ENCODE measurements at places on chromosomes 11 and 22.
A peak's percentile ranks its signal among the peaks of the same experiment; 100 is the strongest.

GRCh38 chr11:5286901-5287300, 14.8 kb downstream of the OR51B4 start:
- no peak for DNase-seq

GRCh38 chr11:58928691-58929090, 10.6 kb upstream of the GLYATL1 start:
- no peak for DNase-seq

DNA sequence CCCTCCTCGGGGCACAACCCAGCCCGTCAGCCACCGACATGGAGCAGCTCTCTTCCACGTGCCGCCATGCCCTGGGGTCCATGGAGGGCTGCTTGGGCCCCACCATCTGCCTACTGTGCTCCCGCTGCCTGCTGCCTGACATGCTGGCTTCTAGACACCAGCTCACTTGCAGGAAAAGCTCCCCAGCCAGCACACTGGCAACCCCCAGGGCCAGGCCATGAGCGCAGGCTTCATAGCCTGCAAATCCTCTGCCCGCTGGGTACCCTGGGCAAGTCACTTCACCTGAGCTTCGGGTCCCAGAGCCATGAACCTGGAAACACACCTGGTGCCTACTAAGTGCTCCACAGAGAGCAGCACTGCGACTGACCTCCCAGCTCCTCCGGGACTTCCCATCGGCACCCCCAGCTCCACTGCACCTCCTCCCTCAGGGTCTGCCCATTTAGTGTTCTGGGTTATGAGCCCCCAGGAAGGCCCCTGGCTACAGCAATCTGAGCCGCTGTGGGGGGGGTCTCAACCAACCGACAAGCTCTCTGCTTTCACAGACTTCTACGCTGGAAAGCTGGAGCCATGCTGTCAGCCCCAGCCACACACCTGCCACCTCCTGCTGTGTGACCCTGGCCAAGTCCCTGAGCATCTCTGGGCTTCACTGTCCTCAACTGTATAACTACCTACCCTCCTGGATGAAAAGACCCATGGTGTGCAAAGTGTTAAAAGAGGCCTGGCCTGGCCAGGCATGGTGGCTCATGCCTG, 139.2 kb downstream of the CRYBB2 start:
- no peak for DNase-seq

GRCh38 chr11:120610111-120610510, 98.6 kb downstream of the GRIK4 start:
- no peak for DNase-seq

GRCh38 chr11:25779033-25779432, 552.9 kb upstream of the ANO3 start:
- no peak for DNase-seq

GRCh38 chr11:96180341-96180740, 162.7 kb downstream of the MAML2 start:
- no peak for DNase-seq

- DNase-seq = no peak
Observed at GRCh38 chr11:67397536-67397935, 4.1 kb downstream of the PPP1CA start.

DNA sequence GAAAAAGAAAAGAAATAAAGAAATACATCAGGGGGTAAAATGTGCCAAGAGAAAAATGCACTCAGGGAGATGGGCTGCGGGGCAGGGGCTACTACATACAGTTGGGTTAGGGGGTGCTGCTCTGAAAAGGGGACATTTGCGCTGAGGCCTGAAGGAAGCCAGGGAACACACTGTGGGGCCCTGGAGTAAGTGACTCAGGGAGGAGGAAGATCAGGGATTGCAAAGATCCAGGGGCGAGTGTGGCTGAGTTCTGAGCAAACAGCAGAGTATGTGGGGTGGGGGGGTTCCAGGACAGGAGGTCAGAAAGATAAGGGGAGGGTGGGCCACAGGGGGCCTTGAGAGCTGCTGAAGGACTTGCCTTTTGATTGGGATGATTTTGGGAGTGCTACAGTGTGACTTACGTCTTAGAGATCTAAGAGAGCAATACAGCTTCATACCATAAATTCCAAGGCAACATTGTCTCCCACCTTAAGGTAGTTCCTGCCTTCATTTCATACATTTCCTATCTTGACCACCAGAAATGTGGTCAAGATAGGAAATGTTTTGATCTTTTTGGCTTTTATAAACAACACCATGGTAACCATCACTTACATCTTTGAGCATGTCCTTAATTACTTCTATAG, 5.8 kb downstream of the A4GALT start:
- DNase-seq = no peak

- no peak for DNase-seq
Observed at GRCh38 chr11:1487091-1487850, 692 bp upstream of the MOB2 start.

GRCh38 chr11:86724137-86724536, 51.7 kb upstream of the ME3 start:
- no peak for DNase-seq

GRCh38 chr11:46920755-46921154, 2.4 kb upstream of the LRP4 start:
- DNase-seq = peak; percentile 42

GRCh38 chr11:15117751-15118150, 3.0 kb downstream of the INSC start:
- DNase-seq = no peak

DNA sequence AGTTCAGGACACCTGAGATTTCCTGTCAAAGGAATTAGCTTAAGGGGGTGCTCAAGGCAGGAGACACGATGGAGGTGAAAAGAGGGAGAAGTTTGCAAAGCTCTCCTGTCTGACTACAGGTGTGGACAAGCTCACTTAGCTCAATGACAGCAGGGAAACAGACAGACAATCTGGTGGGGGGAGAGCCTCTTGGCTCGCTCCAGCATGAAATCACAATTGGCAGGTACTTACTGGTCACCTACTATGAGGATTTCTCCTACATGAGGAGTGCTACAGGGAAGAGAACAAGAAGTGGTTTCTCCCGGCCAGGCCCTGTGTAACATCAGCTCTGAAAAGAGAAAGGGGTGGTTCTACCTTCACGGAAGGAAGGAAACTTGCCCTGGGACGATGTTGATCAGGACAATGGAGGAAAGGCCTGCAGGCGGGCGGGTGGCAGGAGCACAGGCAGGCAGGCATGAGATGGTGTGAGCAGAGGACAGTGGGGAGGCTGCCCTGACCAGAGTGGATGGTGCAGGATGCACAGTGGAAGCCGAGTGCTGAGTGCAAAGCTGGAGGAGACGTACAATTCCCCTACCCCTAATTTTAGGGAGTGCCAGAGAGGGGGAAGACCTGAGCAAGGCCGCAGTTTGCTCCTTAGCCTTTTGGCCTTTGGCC, 57.9 kb upstream of the CRTAM start:
- DNase-seq = no peak

- DNase-seq = no peak
Observed at GRCh38 chr11:38153985-38154384, 1555.9 kb upstream of the RAG2 start.

GRCh38 chr11:71998649-71999310, at the start of gene IL18BP:
TSS of gene IL18BP (plus strand) at chr11:71998909. CDS start at chr11:71999985, 1,076 bp downstream.
- DNase-seq = no peak

DNA sequence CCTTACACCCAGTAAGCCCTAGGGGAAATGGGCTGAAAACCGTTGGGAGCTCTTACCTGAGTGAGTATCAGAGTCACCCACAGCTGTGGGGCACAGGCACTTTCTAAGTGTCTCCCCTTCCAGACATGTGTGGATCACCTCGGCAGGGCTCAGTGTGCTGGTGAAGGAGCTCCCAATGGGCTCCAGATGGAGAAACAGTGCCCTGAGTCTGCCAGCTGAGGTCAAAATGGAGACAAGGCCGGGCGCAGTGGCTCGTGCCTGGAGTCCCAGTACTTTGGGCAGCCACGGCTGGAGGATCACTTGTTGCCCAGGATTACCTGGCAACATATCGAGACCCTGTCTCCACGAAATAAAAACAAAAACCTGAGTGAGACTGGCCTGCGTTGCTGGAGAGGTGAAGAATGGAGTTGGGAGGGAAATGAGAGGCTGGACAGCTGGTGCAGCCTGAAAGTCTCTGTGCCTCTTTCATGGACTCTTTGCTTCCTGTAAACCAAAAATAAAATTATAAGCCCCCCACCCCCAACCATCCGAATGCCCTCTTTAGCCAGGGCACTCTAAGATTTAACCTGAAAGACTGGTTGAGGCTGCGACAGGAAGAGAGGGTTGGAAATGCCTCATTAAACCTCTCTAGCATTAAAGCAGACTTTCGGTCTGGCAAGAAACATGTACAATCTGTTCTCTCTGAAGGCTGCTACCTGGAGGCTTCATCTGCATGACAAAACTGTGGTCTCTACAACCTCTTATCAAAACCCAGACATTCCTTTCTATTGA, 111.8 kb downstream of the SNX19 start:
- no peak for DNase-seq

GRCh38 chr11:57643802-57644201, 5.9 kb downstream of the YPEL4 start:
- no peak for DNase-seq

DNA sequence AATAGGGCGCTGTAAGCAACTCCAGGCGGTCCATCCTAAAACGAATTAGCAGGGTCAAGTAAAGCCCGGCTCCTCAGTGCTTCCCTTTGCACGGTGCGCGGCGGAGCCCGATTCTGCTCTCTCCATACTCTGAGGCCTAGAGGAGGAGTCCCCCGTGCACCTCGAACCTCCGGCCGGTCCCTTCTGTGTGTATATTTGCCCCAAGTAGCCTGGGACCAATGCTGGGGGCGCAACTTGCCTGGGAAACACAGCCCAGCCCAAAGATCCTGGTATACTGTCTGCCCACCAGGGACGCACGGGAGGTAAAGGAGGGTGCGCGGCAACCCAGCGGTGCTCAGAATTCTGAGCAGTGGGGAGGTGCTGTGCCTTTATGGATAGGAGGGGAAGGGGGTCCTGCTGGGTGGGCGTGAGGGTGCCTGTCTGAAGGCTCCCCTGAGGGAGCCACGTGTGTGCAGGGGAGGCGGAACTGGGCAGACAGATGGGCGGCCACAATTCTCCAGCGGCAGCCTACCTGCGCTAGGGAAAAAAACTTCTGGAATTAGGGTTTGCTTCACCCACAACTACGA, 4.8 kb upstream of the TBX1 start:
- DNase-seq = no peak

- no peak for DNase-seq
Observed at GRCh38 chr11:15764326-15764725, 592.0 kb downstream of the SOX6 start.

DNA sequence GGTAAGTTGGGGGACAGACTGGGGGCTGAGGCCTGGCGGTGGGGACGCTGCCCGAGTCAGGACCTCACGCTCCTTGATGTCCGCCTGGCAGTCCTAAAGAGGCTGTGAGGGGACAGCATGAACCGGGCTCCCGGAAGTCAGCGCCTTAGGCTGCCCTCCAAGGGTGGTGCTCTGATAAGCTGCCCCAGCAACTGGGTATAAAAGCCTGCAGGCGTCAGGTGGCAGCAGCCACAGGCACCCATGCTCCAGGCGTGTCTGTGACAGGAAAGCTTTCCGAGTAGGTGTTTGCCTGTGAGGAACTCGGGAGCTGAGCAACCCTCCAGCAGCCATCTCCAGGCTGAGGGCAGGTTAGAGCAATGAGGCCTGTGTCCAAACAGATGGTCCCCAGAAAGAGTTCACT, 53.0 kb downstream of the ST3GAL4 start:
- DNase-seq = no peak

- no peak for DNase-seq
Observed at GRCh38 chr11:118012083-118012669, 26.0 kb downstream of the IL10RA start.

- no peak for DNase-seq
Observed at GRCh38 chr22:28978158-28978557, 83.5 kb downstream of the C22orf31 start.

DNA sequence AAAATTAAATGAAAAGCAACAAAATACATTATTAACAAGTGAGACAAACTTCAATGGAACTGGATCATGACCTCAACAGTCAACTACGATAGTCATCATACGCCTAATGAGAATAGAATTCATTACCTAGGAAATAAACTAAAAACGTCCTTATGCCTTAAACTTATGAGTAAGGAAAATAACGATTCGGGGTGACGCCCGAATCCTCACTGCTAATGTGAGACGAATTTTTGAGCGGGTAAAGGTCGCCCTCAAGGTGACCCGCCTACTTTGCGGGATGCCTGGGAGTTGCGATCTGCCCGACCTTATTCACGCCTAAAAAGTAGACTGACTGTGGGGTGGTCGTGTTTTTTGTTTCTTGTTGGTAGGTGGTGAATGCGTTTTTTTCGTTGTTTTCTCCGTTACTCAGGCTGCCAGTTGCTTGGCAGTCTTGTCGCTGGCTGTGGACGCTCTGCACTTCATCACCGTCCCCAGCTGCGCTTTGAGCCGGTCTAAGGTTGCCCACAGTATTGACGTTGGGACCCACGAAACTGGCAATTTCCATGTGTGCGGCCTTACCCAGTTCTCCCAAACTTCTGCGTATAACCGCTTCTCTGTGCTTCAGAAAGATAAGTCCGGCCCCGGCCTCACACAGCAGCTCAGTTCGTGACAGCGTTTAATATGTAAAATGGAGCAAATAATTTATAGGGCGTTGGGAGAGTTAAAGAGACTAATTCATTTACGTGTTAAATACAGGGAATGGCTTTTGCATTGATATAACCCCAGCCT, 593 bp upstream of the POLDIP3 start:
- DNase-seq = peak; percentile 100

GRCh38 chr11:7571640-7572000, 57.8 kb downstream of the PPFIBP2 start:
- DNase-seq = peak; percentile 84

DNA sequence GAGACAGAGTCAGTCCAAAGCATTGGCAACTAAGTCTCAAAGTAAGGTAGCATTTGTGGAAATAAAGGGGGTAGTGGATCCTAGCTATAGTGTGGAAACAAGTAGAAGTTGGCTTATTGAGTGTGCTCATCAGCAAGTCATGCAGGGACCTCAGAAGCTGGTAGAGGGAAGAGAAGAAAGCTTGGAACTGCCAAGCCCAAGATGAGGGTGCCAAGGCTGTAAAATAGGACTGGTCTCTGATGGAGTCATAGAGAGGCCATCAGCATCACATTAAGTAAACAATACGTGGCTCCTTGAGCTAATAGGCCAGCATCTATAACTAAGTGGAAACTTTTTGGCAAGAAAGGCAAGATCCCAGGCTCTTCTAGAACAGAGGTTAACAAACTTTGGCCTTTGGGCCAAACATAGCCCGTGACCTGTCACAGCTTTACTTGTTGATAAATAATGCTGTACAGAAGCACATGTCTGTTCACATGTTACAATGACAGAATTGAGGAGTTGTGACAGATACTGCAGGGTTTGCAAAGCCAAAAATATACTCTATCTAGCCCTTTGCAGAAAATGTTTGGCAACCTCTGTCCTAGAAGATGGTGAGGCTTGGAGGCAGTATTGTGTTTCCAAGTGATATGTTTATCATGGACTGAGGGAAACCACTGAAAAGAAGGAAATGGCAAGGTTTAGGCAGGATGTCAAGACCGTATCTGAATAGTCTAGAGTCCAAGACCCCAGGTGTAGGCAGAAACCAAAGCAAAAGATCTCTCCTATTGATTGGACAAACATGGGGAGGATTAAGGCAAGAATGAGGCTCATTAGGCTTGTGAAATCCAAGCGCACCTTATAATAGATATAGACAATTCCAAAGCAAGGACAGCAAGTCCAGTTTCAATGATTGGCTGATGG, 62.5 kb upstream of the CD44 start:
- no peak for DNase-seq

- DNase-seq = no peak
Observed at GRCh38 chr11:31995525-31996094, 95.3 kb upstream of the RCN1 start.

Data from ELF-1 (cell line).